ENCODE measurements at places on chromosomes 5 and 9.

GRCh38 chr9:21967169-21967568 lies 27.0 kb downstream of the CDKN2A start:
- DNase-seq = no peak
- H3K4me1 ChIP-seq = peaks cover 13% of the 10 kb centered on the region
- no peak overlapping the region for H3K4me3 ChIP-seq
- H3K36me3 ChIP-seq = no peaks in the 10 kb centered on the region
- no peak overlapping the region for H3K27ac ChIP-seq

DNA sequence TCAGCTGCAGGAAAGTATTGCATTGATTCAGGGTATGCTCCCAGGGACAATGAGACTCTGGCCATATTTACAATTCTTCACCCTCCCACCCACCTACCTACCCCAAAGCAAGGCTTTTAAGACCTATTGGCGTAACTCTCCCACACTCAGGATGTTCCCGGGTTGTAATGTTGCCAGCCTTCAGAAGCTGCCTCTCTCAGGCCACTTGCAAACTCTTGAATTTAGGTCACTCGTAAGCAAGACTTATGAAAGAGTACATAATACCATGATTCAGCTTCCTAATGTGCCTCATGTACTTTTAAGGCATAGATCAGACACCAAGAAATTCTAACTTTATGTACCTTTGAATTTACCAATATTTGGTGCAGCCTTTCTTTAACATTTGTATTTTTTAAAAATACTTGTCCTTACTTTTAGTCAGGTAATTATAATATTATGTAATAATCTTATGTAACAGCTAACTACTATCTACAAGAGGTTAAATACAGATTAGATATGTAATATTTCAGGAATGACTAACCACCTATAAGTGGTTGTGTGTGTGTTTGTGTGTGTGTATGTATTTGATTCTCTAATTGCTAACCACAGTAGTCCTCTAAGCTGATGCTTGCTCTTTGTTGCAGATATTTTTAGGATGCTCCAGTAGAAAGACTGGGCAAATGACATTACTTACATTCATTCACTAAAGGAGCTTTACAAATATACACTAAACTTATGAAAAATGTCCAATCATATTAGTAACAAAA lies 630.5 kb upstream of the MEF2C start:
- no peak overlapping the region for H3K27ac ChIP-seq
- DNase-seq = no peak
- H3K4me3 ChIP-seq = no peak overlapping the region
- H3K4me1 ChIP-seq = no peaks in the 10 kb centered on the region
- H3K36me3 ChIP-seq = no peaks in the 10 kb centered on the region

DNA sequence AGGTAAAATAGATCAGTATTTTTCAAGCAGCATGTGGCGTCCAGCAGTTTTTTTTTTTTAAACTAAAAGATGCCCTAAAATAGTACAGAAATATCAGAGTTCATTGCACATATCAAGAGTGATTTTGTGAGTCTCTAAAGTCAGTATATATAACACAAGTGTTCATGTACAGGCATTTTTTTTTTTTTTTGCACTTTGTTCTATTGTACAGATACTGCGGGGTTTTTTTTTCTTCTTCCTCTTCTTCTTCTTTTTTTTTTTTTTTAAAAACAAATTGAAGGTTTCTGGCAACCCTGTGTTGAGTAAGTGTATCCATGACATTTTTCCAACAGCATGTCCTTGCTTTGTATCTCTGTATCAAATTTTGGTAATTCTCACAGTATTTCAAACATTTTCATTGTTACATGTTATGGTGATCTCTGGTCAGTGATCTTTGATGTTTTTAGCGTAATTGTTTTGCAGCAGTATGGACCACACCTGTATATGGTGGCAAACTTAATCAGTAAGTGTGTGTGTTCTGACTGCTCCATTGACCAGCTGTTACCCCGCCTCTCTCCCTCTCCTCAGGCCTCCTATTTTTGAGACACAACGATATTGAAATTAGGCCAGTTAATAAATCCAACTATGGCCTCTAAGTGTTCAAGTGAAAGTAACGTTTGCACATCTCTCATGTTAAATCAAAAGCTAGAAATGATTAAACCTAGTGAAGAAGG lies 76.8 kb downstream of the TRIO start:
- H3K36me3 ChIP-seq = no peaks in the 10 kb centered on the region
- H3K4me1 ChIP-seq = peaks cover 29% of the 10 kb centered on the region
- no peak overlapping the region for H3K27ac ChIP-seq
- H3K4me3 ChIP-seq = no peak overlapping the region

DNA sequence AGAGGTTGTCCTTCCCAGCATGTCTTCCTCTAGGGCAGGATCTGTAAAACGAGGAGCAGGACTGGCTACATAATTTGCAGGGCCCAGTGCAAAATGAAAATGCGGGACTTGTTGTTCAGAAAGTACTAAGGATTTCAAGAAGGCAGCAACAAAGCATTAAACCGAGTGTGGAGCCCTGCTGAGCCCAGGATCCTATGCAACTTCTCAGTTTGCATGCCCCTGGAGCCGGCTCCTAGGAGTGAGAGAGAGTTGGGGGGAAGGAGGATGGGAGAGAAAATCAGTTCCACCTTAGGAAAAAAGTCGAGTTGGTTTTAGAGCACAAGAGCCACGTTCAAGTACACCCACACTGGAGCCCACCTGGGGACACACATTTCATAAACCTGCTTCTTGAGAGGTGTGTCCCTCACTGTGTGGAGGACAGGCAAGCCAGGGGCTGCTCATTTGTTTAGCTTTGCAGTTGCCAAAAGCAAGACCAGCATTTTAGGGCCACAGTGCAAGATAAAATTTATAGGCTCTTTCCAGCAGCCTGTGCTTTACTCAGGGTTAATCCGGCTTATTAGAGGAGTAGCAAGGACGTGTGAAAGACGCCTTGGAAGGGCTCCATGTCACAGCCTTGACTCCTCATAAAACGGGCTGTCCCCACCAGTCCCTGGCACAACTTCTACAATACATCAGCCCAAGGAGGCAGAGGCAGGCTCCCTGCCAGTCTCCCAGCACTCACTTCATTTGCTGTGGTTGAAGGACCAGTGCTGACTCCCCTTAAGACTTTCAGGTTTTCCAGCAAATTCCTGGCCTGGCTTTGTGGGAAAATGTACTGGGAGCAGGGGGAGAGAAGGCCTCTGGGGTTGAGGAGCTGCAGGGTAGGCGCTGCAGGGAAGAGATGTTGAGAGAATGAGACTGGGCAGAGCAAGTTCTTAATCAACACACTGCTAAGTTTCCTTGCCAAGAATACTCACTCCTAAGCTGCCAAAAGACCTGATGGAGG lies 159.7 kb upstream of the SEMA6A start:
- H3K4me1 ChIP-seq = peaks cover 30% of the 10 kb centered on the region
- DNase-seq = no peak
- H3K4me3 ChIP-seq = no peak overlapping the region
- H3K27me3 ChIP-seq = no peaks in the 10 kb centered on the region
- no peak overlapping the region for H3K27ac ChIP-seq

GRCh38 chr5:41637424-41637823 lies 127.0 kb upstream of the PLCXD3 start:
- no peak overlapping the region for H3K4me3 ChIP-seq
- no peaks in the 10 kb centered on the region for H3K4me1 ChIP-seq
- H3K36me3 ChIP-seq = no peaks in the 10 kb centered on the region
- H3K27me3 ChIP-seq = no peaks in the 10 kb centered on the region

DNA sequence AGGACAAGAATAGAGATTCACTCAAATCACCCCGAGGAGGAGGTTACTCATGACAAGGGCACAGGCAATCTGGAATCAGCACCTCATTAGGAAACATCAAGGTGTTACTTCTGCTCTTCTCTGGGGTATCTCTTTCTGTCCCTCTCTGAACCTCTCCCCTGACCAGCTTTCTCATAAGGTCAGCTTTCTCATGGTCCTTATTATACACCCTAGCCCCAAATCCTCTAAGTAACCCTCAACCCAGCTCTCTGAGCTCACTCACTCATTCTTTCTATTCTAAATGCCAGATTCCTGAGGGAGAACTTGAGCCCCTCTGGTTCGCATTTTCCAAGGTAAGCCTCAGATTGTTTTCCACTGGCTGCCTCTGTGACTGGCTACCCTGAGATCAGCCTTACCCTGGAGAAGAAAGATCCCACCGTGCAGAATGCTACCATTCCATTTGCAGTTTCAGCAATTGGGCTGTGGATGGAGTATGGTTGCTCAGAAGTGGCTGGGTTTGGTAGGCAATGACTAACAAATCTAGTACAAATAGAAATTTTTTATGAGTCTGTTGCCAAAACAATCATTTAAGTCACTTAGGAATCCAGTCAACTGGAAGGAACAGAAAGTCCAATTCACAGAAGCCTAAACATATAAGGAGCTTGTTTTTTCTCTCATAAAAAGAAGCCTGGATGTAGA lies 9.0 kb upstream of the TIMD4 start:
- H3K4me1 ChIP-seq = no peaks in the 10 kb centered on the region
- no peak for DNase-seq
- H3K4me3 ChIP-seq = no peak overlapping the region
- H3K27ac ChIP-seq = no peak overlapping the region

DNA sequence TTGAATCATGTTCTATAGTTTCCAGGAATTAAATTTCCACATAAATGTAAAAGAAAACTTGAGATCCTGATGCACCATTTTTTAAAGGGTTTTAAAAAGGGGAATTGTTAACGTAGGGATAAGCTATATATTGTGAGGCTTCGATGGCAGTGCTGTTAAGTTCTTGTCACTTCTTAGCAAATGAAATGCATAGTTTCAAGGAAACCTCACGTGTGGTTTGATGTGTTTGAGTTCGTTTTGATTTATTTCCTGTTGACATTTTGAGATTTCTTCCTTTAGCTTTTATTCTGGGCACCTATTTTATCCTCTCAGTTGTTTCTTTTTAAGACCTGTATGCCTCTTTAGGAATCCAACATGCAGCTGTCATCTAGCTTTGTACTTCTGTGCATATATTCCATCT lies 301.0 kb downstream of the DOCK8 start:
- no peaks in the 10 kb centered on the region for H3K36me3 ChIP-seq
- peaks cover 11% of the 10 kb centered on the region for H3K4me1 ChIP-seq
- H3K27ac ChIP-seq = no peak overlapping the region
- H3K27me3 ChIP-seq = no peaks in the 10 kb centered on the region
- no peak for DNase-seq

DNA sequence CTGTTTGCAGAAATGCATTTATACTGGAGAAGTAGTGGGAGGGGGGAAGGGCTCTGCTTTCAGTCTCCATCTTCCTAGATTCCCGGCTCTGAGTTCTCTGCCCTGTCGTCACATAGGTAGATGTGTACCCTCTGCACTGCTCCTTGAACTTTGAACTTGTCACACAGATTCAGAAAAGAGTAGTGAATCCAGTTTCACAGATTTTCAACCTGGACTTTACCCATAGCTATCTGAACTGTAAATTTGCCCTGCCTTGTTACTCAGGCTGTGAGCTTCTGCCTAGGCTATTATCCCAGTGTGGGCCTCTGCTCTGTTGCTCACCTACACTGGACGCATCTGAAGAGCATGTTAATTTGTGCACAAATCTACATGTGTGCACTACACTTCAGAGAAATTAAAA lies 12.8 kb upstream of the C9orf152 start:
- no peaks in the 10 kb centered on the region for H3K27me3 ChIP-seq
- H3K36me3 ChIP-seq = no peaks in the 10 kb centered on the region
- no peaks in the 10 kb centered on the region for H3K4me1 ChIP-seq
- no peak overlapping the region for H3K4me3 ChIP-seq

DNA sequence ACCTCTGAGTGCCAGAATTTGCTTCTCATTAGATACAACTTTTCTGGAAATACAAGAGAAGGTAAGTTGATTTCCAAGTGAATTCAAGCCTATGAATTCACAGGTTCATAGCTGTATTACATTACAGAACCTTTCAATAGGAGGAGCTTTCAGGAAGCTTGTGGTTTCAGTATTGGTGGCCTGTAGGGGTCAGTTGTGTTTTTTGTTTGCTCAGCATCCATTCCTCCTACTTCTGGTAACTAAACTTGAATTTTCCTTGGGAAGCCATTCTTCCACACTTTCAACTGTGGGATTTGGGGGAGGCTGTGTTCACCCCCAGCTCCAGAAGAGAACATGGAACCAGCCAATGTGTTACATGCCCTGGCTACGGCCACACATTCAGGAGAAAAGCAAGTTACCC lies 5.6 kb upstream of the CYSTM1 start:
- H3K4me3 ChIP-seq = no peak overlapping the region
- no peaks in the 10 kb centered on the region for H3K27me3 ChIP-seq
- no peak for DNase-seq
- H3K36me3 ChIP-seq = no peaks in the 10 kb centered on the region

- DNase-seq = no peak
- no peaks in the 10 kb centered on the region for H3K27me3 ChIP-seq
- H3K4me1 ChIP-seq = peaks cover 14% of the 10 kb centered on the region
- no peak overlapping the region for H3K4me3 ChIP-seq
- peak overlapping the region; percentile 31 for H3K27ac ChIP-seq
Measured at GRCh38 chr5:67192719-67193438, 3.7 kb downstream of the CD180 start.

GRCh38 chr5:56987171-56987570 lies 35.2 kb upstream of the MIER3 start:
- no peak overlapping the region for H3K27ac ChIP-seq
- no peak for DNase-seq
- no peaks in the 10 kb centered on the region for H3K27me3 ChIP-seq
- H3K36me3 ChIP-seq = no peaks in the 10 kb centered on the region
- H3K4me1 ChIP-seq = no peaks in the 10 kb centered on the region

DNA sequence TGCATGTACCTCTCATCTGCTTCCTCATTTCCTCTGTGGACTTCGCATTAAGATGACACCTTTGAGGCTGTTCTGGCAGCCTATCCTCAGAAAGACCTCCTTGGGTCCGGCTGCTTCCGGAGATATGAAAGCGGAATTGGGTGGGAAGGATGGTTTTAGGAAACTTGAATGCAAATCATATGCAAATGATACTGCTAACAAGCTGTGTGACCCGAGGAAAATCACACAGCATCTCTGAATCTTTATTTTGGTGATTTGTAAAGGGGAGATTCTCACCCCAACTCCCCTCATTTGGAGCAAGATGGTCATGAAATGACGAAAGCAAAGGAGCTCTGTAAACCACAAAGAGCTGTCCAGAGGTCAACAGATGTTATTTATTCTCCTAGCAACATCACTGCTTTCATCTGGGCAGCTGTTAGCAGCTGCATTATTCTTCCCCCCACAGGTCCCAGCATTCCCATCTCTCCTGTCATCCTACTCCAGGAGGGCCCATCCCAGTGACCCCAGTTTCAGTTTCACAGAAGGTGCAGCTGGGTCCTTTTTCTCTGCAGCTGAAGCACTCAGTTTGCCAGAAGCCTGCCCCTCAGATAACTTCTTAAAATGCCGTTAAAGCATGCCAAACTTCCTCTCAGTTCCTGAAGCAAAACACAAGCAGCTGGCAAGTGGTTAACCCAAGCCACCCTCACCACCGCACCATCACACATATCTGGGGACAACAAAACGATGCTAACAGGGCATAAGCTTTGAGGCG lies 269.5 kb downstream of the SEC61B start:
- no peak overlapping the region for H3K4me3 ChIP-seq
- DNase-seq = no peak
- no peaks in the 10 kb centered on the region for H3K36me3 ChIP-seq
- no peaks in the 10 kb centered on the region for H3K27me3 ChIP-seq
- H3K27ac ChIP-seq = no peak overlapping the region

Data from vagina (tissue), 2 donors.